ENCODE measurements at places on chromosomes 3 and 15.

GRCh38 chr15:48645558-48646330 lies at the start of gene FBN1:
FBN1 (minus strand) TSS chr15:48645709; CDS start chr15:48644769, 940 bp downstream.
- peak; percentile 95 for DNase-seq

GRCh38 chr15:86327230-86327865 lies 247.7 kb downstream of the AGBL1 start:
- DNase-seq = no peak

DNA sequence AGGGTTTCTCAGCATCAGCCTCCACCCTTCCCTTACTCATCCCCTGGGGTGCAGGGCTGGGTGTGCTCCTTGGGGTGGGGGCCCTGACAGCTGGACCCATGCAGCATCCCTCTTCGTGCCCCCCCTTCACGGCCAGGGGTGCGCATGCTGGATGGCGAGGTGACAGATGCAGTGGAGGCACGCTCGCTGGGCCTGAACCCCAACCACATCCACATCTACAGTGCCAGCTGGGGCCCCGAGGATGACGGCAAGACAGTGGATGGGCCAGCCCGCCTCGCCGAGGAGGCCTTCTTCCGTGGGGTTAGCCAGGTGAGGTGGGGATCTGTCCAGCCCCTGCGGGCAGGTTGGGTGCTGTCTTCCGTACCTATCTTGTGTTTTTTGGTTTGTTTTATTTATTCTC lies 6.3 kb upstream of the FES start:
- no peak for DNase-seq

- no peak for DNase-seq
These were observed 34.8 kb upstream of the CD47 start for GRCh38 chr3:108125550-108126071.

DNA sequence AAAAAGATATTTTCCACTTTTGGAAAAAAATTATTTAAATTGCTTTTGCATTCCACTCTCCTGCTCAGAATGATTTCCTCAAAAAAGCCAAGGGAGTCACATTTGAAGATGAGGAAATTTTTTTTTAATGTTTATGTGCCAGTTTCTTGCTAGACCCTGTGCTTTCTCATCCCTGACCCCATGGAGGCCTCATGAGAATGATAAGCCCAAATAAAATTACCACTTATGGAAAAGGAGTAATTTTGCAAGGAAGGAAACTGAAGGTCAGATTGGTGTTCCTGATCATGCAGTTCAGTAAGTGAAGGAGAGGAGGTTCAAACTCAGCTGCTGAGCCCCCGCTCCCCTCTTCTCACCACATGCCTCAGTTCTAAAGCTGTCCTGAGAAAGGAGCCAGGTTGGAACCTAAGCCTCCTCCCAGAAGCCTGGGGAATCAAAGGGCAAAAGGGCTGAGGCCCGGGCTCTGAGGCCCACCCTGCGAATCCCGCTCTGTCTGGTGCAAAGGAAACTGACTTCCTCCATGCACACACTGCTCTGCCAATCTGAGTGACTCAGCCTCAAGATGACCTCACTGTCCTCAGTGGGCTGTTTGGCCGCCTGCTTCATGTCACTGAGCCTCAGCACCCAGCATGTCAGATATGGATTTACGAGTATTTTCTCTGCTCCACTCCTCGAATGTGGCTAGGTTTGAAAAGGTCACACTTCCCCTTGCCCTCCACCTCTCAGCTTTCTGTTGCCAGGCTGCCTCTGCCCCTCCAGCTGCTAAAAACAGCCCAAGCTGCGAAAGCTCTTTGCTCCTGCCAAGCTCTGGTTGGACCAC lies 56.9 kb upstream of the FLNB start:
- peak; percentile 78 for DNase-seq

All from SJSA1 (cell line).